ENCODE measurements at places on chromosomes 2 and 18. TPM values are rescaled to one million over a fixed set of nuclear protein-coding genes. Genes with fewer than 3 reads are reported as not detected.

The CYP1B1 gene
- 116 TPM for total RNA-seq

The SCN7A gene
- total RNA-seq = 19.0 TPM

The PIK3C3 gene
- total RNA-seq = 102 TPM

The ADCYAP1 gene
- total RNA-seq = 2.3 TPM

The VPS4B gene
- 41.8 TPM for total RNA-seq

The CD8B2 gene
- 0.11 TPM for total RNA-seq

The EHD3 gene
- total RNA-seq = 13.4 TPM

The IL36B gene
- total RNA-seq = not detected

The RASGRP3 gene
- total RNA-seq = 18.0 TPM

The CDH2 gene
- total RNA-seq = 225 TPM

The ATAD2B gene
- total RNA-seq = 92.7 TPM

Data from camera-type eye (tissue), 1 donor.